ENCODE measurements at places on chromosomes 2 and 18.
A peak's percentile ranks its signal among the peaks of the same experiment; 100 is the strongest.

GRCh38 chr18:58476516-58477256, 152.2 kb downstream of the ALPK2 start:
- no peak for DNase-seq

DNA sequence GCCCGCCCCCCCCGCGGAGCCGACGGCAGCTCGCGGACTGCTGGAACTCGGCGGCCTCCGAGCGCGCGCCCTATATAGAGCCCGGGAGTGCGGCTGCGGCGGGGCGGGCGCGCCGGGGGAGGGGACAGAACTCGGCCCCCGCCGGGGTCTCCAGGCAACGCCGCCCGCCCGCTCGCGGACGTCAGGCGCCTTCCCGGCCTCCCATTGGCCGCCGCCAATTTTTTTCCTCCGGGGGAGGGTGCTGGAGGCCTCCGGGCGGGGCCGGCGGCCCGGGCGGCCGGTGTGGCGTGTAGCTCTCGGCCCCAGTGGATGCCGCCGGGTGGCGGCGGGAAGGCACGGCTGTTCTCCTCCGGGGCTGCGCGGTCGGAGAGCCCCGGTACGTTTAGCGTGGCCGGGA, at the start of gene ZFP36L2:
Gene ZFP36L2, minus strand, starts transcription at position 49 of the 397 bp plus-strand sequence. CDS start 291 bp downstream, outside the sequence.
- DNase-seq, result peak; percentile 98

- no peak for DNase-seq
These were observed 112.3 kb upstream of the ATP5MC3 start for GRCh38 chr2:175293776-175294175.

DNA sequence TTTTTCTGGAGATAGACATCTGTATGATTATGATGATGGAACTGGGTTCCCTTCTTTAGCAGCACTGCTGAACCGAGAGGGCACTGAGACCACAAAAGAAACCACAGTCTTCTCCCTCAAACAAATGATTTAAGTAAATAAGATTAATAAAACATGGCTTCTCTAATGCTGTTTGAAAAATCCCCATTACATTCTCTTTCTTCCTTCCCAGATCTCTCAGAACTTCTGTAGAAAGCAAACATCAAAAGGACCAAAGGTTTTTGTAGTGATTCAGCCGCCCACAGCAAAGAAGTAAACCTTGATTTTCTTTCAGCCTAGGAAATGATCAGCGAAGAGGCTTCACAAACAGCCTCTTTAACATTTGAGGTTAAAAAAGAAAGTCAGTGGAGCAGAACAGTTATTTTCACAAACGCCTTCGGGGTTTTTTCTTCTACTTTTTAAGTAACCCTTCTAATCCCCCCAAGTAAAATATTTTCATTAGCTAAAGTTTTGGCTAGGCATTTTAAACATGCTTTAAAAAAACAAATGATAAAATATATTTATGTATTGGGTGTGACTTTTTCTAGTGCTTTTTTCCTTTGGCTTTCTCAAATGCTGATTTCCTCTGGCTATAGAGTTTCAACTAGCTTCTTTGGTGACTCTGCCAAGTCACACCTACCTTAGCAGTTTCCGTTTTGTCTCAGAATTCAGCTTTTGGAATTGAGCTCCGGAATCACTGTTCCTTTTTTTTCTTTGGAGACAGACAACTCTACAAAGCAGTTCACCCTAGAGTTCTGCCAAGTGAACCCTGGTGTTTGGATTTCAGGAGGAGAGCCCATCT, 89.6 kb downstream of the UPP2 start:
- DNase-seq, result no peak

DNA sequence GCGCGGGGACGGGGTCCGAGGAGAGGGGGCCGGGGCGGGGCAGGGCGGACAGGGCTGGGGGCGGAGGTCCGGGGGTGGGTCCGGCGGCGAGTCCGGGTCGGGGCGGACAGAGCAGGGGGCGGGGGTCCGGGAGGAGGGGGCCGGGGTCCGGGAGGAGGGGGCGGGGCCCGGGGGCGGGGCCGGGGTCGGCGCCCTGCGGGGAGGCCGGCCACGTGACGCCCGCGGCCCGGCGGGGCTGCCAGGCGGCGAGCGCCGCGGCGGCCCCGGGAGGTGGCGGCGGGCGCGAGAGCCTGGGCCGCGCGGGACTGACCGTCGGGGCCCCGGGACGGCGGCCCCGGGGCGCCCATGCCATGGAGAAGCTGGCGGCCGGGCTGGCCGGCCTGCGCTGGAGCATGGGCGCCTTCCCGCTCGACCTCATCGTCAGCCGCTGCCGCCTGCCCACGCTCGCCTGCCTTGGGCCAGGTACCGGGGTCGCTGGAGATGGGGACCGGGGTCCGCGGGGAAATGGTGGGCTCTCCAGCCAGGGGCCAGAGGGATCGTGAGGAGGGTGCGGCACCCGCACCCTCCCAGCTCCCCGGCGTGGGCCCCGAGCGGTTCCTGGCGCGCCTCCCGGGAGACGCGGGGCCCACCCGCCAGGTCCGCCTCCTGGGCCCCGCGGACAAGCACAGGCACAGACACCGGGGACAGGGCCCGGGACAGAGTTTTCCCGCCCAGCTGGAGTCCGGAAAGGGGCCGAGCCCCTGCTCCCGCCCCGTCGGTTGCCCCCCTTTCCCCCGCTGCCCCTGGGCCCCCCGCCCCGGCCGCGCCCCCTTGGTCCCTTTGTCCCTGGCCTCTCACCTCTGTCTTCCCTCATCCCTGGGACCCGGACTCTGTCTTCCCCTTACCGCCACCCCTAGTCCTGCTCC, at the start of gene GAREM2:
Gene GAREM2, plus strand, starts transcription at position 218 of the 905 bp plus-strand sequence. Its CDS starts 133 bp downstream, at position 351.
- no peak for DNase-seq
